Left ventricle myocardium inferior (tissue), 1 donor: ENCODE measurements at places on chromosomes 13 and 19.

DNA sequence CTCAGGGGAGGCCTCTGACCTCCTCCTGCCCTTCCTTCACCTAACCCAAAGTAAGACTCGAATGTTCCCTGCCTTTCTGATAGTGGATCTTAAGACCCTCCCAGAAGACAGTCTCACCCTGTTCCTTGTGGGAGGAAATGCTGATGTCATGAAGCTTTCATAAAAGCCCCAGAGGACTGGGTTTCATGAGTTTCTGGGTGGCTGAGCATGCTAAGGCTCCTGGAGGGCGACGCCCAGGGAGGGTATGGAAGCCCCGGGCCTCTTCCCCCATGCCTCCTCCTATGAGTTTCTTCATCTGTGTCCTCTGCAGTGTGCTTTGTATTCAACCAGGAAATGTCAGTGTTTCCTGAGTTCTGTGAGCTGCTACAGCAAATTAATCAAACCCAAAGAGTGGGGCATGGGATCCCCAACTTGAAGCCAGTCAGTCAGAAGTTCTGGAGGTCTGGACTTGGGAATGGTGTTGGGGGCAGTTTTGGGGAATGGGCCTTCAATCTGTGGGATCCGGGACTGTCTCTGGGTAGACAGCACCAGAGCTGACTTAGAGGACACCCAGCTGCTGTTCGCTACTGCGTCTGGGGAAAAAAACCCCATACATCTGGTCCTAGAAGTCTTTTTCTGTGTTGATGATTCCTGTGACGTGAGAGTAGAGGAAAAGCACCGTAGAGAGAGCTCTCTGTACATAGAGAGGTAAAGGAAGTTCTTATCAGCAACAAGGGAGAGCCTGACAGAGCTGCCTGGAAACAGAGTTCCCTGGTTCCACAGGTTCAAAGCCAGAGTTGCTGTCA is 2.0 kb upstream of the LILRB2 start:
- no peak for DNase-seq

DNA sequence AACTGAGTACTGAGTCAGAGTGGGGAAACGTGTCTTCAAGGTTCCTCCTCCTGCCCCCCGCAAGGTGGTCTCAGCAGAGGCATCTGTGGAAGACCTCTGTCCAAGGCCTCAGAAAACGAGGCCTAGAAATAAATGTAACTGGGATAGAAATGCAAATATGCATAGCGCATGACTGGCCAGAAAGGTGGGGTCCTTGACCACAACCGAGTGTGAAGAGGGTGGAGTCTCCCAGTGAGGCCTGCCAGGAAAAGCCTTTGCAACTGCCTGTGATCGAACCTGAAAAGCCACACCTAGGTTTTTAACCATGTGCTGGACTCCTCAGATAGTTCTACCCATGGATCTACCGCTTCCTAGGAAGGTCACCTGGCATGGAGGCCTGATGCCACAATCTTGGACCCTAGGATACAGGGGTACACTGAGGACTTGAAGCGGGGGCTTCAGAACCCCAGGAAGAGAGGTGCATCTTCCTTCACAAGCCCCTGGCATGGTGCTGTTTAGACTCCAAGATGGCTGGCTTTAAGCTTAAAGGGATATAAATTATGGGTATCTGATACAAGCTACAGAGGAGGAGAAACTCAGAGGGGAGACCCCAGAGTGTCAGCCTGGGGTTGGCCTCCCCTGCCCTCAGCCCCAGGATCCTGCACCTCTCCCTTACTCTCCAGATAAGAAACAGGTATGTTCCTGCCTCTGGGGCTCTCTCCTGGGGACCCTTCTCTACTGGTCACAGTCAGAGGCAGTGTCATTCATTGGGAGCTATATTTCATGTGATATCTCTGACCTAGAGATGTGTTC is 18.3 kb upstream of the SIGLEC6 start:
- DNase-seq: no peak

GRCh38 chr19:29841209-29841558 is 29.4 kb downstream of the CCNE1 start:
- no peak for DNase-seq

- no peak for DNase-seq
Observed at GRCh38 chr19:16749326-16749725, 29.7 kb downstream of the NWD1 start.

- no peak for DNase-seq
Observed at GRCh38 chr13:93977986-93978385, 501.5 kb downstream of the DCT start.

GRCh38 chr13:44795176-44795575 is 194.1 kb downstream of the NUFIP1 start:
- DNase-seq: no peak

GRCh38 chr13:99313501-99313900 is 6.3 kb upstream of the GPR183 start:
- DNase-seq: no peak

GRCh38 chr19:6458695-6459261 is 814 bp downstream of the SLC25A23 start:
- DNase-seq: no peak

GRCh38 chr19:4365341-4365740 is 22.0 kb downstream of the MPND start:
- DNase-seq: no peak

DNA sequence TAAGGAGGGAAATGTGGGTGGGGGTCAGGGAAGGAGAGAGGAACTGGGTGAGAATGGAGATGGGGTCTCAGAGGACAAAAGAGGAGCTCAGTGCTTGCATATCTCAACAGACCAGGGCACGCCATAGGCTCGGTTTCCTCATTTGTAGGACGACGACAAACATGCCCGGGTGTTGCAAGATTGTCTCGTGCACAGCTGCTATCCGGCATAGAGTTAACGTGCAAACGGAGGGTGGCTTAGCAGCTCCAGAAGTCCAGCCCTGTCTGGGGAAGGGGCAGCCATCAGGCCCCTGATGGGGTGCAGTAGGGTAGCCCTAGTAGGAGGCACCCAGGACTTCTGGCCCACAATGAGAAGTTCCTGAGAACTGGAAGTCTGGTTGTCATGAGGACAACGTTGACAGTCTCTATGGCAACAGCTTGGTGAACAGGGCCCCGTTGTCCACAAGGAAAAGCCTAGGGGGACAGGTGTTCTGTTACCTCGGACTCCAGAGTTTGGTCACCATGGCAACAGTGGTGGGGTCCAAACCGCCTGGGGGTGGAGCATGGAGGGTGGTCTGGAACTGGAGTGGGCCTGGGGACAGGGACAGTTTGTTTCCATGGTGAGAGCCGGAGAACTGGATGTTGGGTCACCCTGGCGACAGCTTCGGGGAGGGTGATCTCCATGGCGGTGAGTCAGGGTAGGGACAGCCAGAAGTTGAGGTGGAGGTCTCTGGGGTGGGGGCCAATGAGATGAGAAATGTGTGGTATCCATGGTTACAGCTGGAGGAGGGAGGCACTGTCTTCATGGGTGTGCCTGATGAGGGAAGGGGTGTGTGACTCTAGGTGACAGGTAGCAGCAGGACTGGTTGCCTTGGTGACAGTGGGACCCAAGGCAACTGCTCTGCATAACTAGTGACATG is 16.8 kb downstream of the TM6SF2 start:
- DNase-seq: no peak

DNA sequence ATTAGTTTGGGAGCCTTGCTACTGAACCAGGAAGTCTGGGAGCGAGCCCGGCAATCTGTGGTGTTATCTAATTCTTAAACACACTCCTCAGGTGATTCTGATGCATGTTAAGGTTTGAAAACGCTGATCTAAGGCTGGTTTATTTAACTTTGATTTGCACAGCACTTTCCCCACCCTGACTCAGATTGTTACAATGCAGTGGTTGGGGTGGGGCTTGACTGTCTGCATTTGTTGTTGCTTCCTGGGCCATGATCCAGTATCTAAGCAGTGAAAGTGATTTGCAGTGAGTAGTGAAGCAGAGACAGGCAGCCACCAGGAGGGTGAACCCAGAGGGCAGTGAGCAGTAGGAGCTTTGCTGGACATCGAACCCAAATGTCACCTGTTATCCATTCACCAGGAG is 81.6 kb upstream of the ARGLU1 start:
- DNase-seq: no peak

GRCh38 chr13:84393981-84394625 is 511.8 kb upstream of the SLITRK1 start:
- no peak for DNase-seq

- DNase-seq: no peak
Observed at GRCh38 chr13:76809389-76809788, 76.8 kb downstream of the KCTD12 start.

DNA sequence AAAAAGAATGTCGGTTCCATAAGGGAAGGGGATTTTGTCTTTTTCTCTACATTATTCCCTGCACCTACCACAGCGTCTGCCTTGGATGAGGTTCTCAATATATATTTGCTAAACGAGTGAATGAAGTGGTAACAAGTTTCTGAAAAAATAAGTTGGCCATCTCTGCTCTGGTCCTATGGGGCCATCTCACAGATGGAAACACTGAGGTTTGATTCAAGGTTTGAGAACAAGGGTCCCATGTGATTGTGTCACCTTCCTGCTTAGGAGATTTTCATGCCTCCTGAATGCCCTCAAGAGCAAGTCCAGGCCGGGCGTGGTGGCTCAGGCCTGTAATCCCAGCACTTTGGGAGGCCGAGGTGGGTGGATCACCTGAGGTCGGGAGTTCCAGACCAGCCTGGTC is 3.2 kb downstream of the MYPOP start:
- DNase-seq: no peak

GRCh38 chr13:110638814-110639806 is 23.8 kb downstream of the NAXD start:
- no peak for DNase-seq

GRCh38 chr13:89726690-89727435 is 1620.6 kb upstream of the MIR17HG start:
- no peak for DNase-seq

DNA sequence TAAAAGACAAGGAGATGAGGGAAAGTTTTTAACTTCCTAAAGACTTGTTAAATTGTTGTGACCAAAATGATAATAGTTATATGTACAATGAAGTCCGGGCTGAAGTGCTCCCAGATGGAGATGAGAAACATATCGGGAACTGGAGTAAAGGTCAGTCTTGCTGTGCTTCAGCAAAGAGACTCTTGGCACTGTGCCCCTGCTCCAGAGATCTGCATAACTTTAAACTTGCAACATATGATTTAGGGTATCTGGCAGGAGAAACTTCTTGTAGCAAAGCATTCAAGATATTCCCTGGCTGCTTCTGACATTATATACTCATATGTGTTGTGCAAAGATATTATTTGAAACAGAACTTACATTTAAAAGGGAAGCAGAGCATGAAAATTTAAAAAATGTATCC is 786.6 kb upstream of the SLITRK6 start:
- peak; percentile 16 for DNase-seq

DNA sequence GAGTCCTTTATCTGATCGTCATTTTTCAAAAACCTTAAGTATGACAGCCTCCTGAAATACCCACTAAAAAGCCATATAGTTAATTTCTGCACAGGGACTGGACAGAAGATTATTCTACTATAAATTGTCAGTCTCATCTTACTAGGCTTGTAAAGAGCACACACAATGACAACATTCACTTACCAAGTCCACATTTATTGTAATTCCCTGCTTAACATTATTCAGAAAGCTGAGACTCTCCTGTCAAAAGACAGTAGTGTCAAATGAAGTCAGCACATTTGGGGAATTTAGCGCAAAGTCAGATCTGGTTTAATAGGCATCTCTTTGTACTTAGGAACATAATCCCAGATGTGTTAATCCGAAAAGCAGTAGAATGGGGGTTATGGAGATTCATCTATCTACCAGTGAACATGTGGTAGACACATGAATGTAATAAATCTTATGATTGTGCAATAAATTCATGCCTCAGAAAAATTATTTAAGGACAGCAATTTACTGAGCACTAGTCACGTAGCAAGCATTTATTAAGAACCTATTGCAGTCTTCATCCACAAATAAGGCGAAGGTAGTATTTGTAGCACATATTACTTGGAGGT is 224.6 kb upstream of the GPC6 start:
- DNase-seq: no peak

- DNase-seq: no peak
Observed at GRCh38 chr13:80224468-80224867, 116.5 kb downstream of the SPRY2 start.

DNA sequence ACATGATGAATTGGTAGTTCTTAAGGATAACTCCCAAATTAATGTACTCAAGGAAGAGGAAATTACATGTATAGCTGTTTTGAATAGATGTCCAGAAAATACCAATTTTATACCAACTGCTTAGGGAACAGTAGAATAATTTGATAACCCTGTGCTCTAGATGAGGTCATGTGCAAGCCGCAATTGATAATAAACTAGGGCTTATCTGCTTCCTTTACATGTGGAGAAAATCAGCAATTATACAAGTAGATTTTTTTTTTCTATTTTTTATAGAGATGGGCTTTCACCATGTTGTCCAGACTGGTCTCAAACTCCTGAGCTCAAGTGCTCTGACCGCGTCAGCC is 9.3 kb downstream of the TPT1 start:
- no peak for DNase-seq

DNA sequence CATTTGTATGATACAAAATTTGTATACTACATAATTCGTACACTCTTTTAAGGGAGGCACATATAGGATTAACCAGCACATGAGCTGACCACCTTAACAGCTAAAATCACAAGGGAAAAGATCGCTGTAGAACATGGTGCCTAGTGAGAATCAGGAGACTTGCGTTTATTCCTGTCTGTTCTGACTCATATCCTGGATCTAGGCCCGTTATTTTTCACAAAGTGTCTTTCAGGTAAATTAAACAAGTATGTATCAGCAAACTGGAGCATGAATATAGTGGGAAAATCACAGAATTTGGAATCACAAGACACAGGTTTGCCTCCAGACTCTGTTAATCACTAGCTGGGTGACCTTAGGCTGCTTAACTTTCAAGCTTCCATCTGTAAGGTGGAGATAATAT is 47.5 kb upstream of the ESD start:
- no peak for DNase-seq

GRCh38 chr13:32932376-32932775 is 83.8 kb upstream of the KL start:
- DNase-seq: no peak

GRCh38 chr19:34959021-34959420 is 5.0 kb downstream of the ZNF792 start:
- no peak for DNase-seq

GRCh38 chr13:50798923-50799322 is 44.6 kb downstream of the DLEU7 start:
- DNase-seq: no peak

DNA sequence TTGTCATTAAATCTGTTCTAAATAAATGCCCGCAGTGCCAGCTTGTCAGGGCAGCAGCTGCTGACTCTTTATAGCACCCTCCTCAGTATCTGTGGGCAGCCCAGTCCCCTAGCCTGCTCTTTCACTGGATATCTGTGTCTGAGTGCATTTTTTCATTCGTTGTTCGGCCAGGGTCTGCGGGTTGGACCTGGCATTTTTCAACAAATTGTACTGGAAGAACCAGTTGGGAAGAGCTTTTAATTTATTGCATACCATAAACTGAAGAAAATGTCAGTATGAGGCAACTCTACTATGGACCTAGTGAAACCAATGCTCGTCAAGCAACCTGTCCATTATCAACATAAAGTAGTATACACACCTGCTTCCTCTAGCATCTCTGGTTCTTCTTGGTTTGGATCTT is 8.6 kb downstream of the NLRP13 start:
- no peak for DNase-seq

DNA sequence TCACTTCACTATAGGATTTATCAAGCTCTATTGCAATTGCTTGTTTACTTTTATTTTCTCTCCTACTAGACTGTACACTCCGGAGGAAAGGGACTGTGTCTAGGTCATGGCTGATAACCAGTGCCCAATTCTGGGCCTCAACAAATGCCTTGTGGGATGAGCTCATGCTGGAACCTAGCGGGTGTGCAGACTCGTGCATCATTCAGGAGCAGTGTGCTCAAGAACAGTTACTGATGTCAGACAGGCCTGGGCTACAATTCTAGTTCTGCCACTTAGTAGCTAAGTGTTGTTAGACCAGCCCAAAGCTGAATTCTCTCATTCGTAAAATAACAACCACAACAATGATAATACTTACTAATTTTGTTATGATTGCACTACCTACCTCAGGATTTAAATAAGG is 95.4 kb downstream of the CYSLTR2 start:
- DNase-seq: no peak
